ENCODE measurements at places on chromosomes 1 and 21. TPM values are rescaled to one million over a fixed set of nuclear protein-coding genes. Genes with fewer than 3 reads are reported as not detected.
A peak's percentile ranks its signal among the peaks of the same experiment; 100 is the strongest.

Gene TFF3
- total RNA-seq: not detected

Gene SLAMF1
- 118 TPM for total RNA-seq

Gene PLA2G2C
- 0.44 TPM for total RNA-seq

Gene AKT3
- total RNA-seq: 44.0 TPM

Gene HEYL
- total RNA-seq: 0.10 TPM

Gene HENMT1
- 17.9 TPM for total RNA-seq

GRCh38 chr21:45293220-45293725 is 5.6 kb upstream of the POFUT2 start:
- H3K27ac ChIP-seq: no peak overlapping the region
- no peaks in the 10 kb centered on the region for H3K36me3 ChIP-seq
- H3K4me1 ChIP-seq: peaks cover 5% of the 10 kb centered on the region
- no peak for DNase-seq

DNA sequence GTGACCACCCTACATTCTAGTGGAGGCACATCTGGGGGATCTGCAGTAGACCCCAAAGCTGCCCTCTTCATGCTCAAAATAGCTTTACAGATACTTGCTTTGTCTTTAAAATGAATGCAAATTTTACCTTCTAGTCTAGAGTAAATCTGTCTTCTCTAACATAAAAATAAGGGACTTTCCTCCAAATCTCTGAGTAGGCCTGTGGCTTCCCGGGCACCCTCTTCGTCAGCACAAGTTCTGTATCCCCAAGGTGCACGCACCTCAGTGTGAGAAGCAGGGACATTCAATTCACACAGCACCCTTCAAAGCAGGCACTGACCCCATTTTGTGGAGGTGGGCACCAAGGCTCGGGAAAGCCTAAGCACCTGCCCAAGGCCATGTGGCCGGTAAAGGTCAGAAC is 19.0 kb downstream of the MEF2D start:
- peaks cover 42% of the 10 kb centered on the region for H3K36me3 ChIP-seq
- peaks cover 50% of the 10 kb centered on the region for H3K4me1 ChIP-seq
- H3K27me3 ChIP-seq: no peaks in the 10 kb centered on the region

- no peak overlapping the region for H3K4me3 ChIP-seq
- no peaks in the 10 kb centered on the region for H3K36me3 ChIP-seq
- DNase-seq: no peak
Measured at GRCh38 chr1:17239420-17239819, 9.5 kb upstream of the PADI3 start.

DNA sequence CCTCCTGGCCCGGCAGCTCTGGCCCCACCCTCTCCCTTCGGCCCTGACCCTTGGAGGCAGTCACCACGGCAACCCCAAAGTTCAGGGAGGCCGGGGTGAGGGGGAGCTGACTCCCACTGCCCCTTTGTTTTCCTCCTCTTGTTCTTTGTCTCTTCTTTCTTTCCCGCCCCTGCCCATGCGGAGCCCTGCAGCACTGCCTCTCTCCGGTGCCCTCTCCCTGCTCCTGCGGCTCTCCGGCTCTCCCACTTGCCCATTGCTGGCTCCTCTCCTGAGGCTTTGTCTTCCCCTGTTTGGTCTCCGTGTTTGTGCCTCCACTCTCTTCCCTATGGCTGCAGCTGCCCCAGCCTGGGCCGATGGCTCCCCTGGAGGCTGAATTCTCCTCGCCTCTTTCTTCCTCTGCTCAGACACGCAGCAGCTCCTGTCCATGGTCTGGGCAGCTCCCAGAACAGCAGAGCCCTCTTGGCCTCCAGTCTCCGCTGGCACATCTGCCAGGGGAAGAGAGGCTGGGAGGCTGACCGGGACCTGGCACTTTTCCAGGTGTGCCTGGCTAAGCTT is 5.8 kb downstream of the CELSR2 start:
- H3K36me3 ChIP-seq: no peaks in the 10 kb centered on the region
- peaks cover 11% of the 10 kb centered on the region for H3K27me3 ChIP-seq
- H3K27ac ChIP-seq: no peak overlapping the region
- no peak overlapping the region for H3K4me3 ChIP-seq

GRCh38 chr1:158818975-158819431 is 12.1 kb upstream of the MNDA start:
- no peak for DNase-seq
- H3K36me3 ChIP-seq: peaks cover 8% of the 10 kb centered on the region
- peak overlapping the region; percentile 79 for H3K27ac ChIP-seq
- H3K27me3 ChIP-seq: peaks cover 6% of the 10 kb centered on the region
- peak overlapping the region; percentile 37 for H3K4me3 ChIP-seq

GRCh38 chr21:34129901-34130715 is 56.7 kb downstream of the MRPS6 start:
- peak overlapping the region; percentile 69 for H3K4me3 ChIP-seq
- H3K4me1 ChIP-seq: peaks cover 87% of the 10 kb centered on the region
- peaks cover 61% of the 10 kb centered on the region for H3K36me3 ChIP-seq

DNA sequence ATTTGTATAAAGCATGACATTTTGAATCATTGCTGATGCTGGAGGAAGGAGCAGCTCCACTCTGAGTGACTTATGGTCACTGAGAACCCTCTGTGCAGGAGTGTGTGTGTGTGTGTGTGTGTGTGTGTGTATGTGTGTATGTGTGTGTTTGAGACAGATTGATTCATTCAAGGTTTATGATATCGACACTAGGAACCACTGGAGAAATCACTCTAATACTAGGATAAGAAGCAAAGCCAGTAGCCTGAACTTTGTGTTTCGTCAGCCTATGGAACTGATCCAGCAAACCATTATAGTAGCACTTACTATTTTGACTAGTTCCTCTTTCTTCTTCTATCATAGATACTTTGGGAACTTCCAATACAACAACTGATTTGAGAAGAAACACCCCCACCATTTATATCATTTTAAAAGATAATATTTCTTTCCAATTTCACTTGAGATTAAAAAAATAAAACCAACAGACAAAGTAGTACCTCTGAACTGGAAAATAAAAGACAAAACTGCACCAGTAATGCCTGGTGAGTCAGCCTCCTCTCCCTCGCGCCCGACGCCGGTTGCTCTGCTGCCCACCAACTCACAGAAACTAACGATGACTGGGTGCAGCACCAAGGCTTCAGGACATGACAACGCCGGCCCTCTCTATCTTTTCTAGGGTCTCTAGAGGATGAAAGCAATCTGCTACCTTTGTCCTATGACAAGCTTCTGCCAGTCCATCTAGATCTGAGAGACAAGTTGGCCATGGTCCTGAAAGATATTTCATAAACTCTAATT is 20.9 kb downstream of the SLAMF1 start:
- peaks cover 100% of the 10 kb centered on the region for H3K4me1 ChIP-seq
- peaks cover 85% of the 10 kb centered on the region for H3K36me3 ChIP-seq
- H3K27ac ChIP-seq: peak overlapping the region; percentile 99
- H3K27me3 ChIP-seq: no peaks in the 10 kb centered on the region
- DNase-seq: no peak
- H3K4me3 ChIP-seq: peak overlapping the region; percentile 81

DNA sequence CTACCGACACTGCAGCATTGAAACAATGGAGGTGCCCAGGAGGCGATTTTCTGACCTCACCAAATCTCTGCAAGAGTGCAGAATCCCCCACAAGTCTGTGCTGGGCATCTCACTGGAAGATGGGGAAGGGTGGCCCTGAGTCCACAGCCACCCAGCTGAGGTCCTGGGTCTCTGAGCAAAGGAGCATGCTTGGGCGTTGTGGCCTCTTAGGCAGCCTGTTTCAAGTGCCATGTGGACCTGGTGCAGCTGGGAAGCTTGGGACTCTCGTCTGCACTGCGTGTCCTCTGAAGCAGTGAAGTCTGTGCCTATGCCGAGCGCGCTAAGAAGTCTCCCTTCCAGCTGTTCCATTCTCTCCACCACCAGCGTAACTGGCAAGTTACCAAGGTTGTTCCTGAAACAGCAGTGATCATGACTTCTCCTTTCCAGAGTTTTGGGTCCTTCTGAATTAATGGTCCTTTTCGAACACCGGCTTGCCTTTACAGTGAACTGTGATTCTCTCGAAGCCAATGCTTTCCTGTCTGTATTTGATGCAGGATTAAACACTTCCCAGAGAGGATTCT is 5.0 kb upstream of the PLA2G2C start:
- no peak for DNase-seq
- H3K27ac ChIP-seq: no peak overlapping the region
- peaks cover 51% of the 10 kb centered on the region for H3K4me1 ChIP-seq
- peaks cover 11% of the 10 kb centered on the region for H3K36me3 ChIP-seq

GRCh38 chr1:109776206-109776835 is 12.6 kb upstream of the EPS8L3 start:
- H3K4me3 ChIP-seq: no peak overlapping the region
- DNase-seq: no peak
- H3K27ac ChIP-seq: no peak overlapping the region
- H3K4me1 ChIP-seq: peaks cover 17% of the 10 kb centered on the region
- peaks cover 6% of the 10 kb centered on the region for H3K27me3 ChIP-seq

DNA sequence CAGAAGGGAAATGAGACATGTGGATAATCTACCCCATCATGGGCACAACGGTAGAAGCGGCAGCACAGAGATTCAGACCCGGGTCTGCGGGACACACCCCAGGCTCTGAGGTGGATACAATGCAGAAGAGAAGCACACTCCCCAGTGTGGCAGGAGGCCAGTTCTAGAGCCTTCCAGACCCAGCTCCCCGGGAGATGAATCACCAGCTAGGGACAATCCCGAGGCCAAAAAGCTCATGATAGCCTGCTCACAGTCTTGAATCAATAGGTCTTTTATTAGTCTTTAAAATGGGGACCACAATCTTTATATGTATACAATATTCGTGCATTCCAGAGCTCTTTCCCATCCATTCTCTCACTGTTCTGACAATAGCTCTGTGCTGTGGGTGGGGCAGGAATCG is 57.3 kb upstream of the DIRAS3 start:
- H3K4me1 ChIP-seq: no peaks in the 10 kb centered on the region
- H3K36me3 ChIP-seq: no peaks in the 10 kb centered on the region
- no peak overlapping the region for H3K4me3 ChIP-seq

- no peaks in the 10 kb centered on the region for H3K27me3 ChIP-seq
- H3K4me3 ChIP-seq: no peak overlapping the region
- no peak for DNase-seq
- H3K4me1 ChIP-seq: no peaks in the 10 kb centered on the region
Measured at GRCh38 chr1:1671365-1672119, 12.7 kb upstream of the CDK11B start.

- no peak for DNase-seq
- H3K27me3 ChIP-seq: peaks cover 40% of the 10 kb centered on the region
- H3K4me1 ChIP-seq: peaks cover 38% of the 10 kb centered on the region
- H3K36me3 ChIP-seq: no peaks in the 10 kb centered on the region
Measured at GRCh38 chr1:232627645-232628334, 2.1 kb downstream of the SIPA1L2 start.

DNA sequence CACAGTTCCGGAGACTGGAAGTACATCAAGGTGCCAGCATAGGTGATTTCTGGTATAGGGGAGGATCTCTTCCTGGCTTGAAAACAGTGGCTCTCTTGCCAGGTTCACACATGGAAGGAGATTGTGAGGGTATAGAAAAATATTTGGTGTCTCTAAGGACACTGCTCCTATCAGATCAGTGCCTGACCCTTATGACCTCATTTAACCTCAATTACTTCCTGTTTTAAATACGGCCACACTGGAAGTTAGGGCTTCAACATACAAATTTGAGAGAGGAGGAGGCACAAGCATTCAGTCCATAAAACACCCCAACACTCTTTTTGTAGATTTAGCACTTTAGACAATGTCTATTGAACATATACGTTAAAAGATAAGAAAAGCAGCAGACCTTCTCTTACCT is 37.0 kb downstream of the COL6A1 start:
- no peak overlapping the region for H3K27ac ChIP-seq
- H3K4me1 ChIP-seq: no peaks in the 10 kb centered on the region
- DNase-seq: no peak
- peaks cover 26% of the 10 kb centered on the region for H3K27me3 ChIP-seq
- no peaks in the 10 kb centered on the region for H3K36me3 ChIP-seq

GRCh38 chr1:191255354-191256054 is 777.8 kb upstream of the BRINP3 start:
- H3K27ac ChIP-seq: no peak overlapping the region
- DNase-seq: no peak
- no peaks in the 10 kb centered on the region for H3K4me1 ChIP-seq
- H3K36me3 ChIP-seq: no peaks in the 10 kb centered on the region
- no peaks in the 10 kb centered on the region for H3K27me3 ChIP-seq

DNA sequence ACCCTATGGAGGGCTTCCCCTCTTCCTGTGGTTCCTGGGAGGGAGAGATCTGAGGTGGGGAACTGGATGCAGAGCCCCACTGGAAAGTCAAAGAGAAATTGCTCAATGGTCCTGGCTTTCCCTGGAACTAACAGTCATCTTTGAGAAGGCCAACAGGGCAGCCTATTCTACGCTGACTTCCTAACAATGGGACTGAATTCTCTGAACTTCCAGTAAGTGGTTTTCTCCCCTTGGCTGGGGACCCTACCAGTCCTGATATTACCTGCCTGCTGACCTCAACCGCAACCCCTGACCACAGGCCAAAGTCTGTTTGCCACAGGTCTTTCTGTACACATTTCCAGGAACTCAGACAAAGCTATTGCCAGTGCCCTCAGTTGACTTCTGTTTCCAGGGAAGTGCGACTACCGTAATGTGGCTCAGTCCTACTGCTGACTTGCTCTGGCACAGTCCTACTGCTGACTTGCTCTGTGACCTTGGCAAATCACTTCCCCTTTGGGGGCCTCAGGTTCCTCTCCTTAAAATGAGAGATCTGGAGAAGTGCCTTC is 55.3 kb downstream of the C8B start:
- H3K4me3 ChIP-seq: no peak overlapping the region
- H3K27ac ChIP-seq: no peak overlapping the region
- H3K4me1 ChIP-seq: no peaks in the 10 kb centered on the region
- no peak for DNase-seq

- H3K27me3 ChIP-seq: peaks cover 6% of the 10 kb centered on the region
- peaks cover 16% of the 10 kb centered on the region for H3K4me1 ChIP-seq
- peaks cover 3% of the 10 kb centered on the region for H3K36me3 ChIP-seq
Measured at GRCh38 chr1:223836586-223836985, 9.2 kb downstream of the TP53BP2 start.

- no peak overlapping the region for H3K4me3 ChIP-seq
- H3K27ac ChIP-seq: no peak overlapping the region
- no peaks in the 10 kb centered on the region for H3K4me1 ChIP-seq
- DNase-seq: no peak
- H3K36me3 ChIP-seq: no peaks in the 10 kb centered on the region
- H3K27me3 ChIP-seq: peaks cover 20% of the 10 kb centered on the region
Measured at GRCh38 chr1:159163614-159164228, 7.7 kb upstream of the CADM3 start.
